ENCODE measurements at places on chromosomes 13 and 19. TPM values are rescaled to one million over a fixed set of nuclear protein-coding genes. Genes with fewer than 3 reads are reported as not detected.

DNA sequence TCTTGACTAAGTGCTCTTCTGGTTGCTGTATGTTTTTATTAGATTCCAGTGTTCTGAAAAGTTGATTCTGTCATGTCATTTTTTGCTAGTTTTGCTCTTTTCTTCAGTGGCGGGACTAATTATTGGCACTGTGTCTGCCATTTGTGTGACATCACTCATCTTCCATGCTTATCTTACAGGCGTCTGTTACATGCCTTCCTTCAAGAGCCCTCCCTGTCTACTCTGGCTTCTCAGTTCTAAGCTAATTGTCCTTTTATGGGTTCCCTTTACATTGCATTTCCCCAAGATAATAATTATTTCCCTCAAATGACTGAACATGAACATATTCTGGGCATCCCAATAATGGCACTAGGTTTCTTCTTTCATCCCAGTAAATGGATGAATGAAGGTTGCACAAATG, 459.1 kb downstream of the DCT start:
- no peak for DNase-seq

DNA sequence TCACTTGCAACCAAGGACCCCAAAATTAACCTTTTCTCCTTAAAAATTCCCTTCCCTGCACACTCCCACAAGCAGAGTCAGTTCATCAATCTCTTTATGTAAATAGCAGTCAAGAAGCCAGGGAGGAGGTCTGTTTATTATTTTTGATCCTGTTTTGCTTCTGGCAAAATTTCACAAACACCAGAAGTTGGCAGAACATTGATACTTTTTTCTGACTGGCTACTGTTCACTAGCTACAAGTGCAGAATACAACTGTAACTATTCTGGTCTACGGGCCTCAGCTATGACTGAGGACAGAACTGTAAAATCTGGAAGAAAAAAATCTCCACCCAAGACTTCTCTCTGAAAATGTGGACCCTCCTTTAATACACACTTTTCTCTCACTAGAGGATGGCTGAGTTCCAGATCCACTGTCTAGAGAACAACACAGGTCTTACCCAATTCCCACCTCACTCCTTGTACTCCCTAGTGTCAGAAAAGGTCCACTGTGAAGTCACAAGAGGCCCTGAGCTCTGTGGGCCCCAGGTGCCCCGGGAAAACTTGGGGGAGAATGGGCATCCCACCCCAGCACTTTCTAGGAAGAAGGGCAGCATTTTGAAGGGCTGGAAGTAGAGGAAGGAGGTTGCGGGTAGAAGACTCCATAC, 14.5 kb downstream of the STARD13 start:
- no peak for DNase-seq

- no peak for DNase-seq
Observed at GRCh38 chr19:12865746-12866415, 15.4 kb downstream of the DNASE2 start.

- DNase-seq = no peak
Observed at GRCh38 chr19:37077501-37077933, 716 bp upstream of the ZNF420 start.

DNA sequence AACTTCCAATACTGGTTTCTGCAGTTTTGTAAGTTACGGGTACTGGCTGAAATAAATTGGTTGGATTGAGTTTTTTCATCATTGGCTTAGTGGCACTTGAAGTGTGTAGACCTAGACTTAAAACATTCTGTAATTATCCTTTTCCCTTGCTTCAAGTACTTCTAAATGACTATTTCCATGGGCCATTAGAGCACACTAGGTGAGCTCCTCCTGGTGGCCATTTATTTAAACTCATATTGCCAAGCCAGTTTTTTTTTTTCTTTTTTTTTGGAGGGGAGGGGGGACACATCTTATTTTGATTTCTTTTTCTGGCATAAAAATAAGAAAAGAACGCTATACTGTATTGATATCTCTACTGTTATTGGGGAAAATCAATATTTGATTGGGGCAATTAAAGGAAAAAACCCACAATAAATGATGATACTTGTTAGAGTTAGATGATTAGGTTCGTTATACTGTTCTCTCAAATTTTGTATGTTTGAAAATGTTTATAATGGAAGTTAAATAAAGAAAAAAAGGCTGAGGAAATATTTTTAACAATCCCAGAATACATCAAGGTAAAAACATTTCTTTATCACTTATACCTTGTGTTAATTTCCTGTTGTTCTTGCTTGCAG, 82.9 kb downstream of the PDS5B start:
- peak; percentile 15 for DNase-seq

DNA sequence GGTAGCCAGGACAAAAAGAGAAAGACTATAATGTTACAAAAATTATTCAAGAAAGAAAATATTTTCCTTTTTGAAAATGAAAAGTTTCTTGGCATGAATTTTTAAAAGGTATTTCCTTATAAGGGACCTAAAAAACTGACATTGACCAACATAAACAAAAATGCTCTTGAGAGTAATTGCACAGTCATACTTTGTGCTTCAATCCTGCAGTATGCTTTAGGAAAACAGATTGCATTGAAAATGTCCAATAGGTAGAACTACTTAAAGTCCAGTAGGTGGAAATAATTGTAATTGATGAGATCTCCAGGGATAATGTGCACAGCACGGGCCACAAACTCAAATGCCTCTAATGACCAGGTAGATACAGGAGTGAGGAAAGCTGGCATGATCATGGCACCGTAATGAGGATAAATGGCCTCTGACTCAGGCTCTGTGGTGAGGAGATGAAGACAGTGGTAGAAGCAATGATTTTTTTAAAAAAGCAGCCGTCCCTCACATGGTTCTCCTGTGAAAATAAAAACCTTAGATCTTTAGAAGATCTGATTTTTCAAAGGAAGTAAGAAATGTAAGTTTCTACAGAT, 278.0 kb downstream of the ITGBL1 start:
- DNase-seq = no peak

DNA sequence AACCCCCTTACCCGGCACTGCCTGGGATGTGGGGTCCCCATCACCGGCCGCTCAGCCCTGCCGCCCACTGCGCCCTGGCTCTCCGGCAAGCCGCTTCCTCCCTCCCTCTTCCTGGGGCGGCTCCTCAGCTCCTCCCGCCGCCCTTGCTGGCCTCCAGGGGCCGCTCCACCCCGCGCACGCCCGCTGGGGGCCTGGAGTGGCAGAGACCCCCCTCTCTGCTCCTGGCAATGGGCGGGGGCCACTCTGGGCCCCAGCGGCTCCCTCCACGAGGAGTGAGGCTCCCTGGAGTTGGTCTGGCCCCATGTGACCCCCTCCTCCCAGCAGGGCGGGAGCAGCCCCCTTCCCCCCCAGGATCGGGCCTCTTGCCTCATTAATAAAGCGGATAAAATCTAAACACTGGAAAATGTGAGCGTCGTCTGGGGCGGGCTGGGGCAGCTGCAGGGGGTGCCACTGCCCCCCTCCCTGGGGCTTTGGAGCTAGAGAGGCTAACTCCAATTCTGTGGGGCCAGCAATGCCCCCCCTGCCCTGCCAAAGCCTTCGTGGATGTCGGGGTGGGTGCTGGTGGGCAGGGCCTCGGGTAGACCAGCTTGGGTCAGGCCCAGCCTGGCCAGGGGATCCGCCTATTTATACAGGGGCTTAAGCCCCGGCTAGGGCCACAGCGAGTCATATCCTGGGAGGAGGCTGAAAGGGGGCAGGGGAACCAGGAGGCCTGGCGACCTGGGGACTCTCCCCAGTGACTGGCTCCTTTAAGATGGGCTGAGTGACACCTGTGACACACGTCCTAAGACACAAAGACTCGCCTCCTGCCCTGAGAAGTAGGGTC, at the start of gene PTGER1:
Gene PTGER1, minus strand, starts transcription at position 104 of the 823 bp plus-strand sequence. CDS start 1,034 bp downstream, outside the sequence.
- DNase-seq = no peak

DNA sequence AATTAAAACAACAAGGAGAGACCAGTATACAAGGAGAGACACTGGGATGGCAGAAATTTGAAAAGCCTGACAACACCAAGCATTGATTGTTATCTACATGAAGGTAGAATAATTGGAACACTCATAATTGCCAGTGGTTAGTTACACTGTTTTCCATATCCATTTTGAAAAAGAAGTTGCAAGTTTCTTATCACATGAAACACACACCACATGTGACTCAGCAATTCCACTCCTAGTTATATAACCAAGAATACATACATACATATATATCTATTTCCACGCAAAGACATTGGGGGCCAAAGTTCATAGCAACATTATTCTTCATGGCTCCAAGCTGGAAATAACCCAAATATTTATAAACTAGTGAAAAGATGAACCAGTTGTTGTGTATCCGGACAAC, 15.2 kb upstream of the PABPC3 start:
- no peak for DNase-seq

DNA sequence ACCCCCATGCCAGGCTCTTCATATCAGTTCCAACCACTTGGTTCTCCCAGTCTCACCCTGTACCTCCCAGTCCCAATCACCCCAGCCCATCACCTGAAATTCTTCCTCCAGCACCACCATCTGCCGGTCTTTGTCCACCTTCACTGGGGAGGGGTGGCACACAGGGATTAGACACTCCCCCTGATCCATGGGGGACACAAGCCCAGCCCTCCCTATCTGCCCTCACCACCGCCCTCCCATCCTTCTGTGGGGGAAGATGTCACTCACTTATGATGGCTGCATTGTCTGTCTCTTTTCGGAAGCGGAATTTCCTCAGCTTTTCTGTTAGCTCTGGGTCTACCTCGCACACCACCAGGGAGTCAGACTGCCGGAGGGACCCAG, 685 bp downstream of the GMFG start:
- no peak for DNase-seq

DNA sequence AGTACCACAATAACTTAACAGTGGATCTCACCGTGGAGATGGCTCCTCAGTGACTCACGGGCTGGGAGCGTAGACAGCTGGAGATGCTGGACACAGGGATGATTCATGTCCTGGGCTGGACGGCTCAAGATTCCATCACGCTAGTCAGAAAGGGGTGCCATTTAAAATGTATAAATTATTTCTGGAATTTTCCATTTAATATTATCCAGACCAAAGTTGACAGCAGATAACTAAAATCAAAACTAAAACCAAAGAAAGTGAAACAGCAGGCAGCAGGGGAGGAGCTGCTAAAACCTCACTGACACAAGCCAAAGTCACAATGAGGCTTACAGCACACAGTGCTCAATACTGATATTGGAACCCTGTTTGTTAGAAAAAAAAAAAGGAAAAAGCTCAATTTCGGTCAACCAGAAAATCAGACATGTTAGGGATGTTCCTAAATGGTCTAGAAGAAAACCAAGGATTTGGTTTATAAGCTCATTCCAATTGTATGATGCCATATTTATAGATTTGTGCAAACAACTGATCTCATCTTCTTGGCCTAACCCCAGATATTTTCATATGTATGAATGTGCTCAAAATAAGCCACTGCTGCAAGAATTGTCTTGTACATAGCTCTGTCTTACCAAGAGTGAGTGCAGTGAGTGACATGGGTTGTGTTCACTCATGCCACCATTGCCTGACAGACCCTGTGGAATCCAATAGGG, 111.8 kb downstream of the SACS start:
- peak; percentile 55 for DNase-seq

GRCh38 chr13:94827566-94827965, 115.2 kb upstream of the SOX21 start:
- no peak for DNase-seq

- DNase-seq = no peak
Observed at GRCh38 chr19:49417088-49417487, 6.2 kb downstream of the PTH2 start.

GRCh38 chr19:41377977-41378709, 1.8 kb downstream of the TMEM91 start:
- no peak for DNase-seq

- DNase-seq = peak; percentile 93
Observed at GRCh38 chr19:14536926-14537692, 7.7 kb downstream of the TECR start.

- DNase-seq = no peak
Observed at GRCh38 chr19:379796-380195, 29.2 kb downstream of the C2CD4C start.

DNA sequence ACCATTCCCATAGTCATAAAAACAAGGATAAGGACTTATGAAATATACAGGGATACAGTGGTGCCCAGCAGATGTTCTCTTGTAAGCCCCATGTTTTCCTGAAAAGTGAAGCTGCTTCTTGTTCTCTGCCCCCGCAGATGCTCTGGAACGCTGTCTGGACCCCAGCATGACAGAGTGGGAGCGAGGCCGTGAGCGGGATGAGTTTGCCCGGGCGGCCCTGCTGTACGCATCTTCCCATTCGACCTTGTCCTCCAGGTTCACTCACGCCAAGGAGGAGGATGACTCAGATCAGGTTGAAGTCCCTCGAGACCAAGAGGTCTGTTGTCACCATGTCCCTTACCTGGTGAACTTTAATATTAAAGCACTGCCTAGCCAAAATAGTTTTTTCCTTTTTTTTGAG, 20.3 kb upstream of the WDR88 start:
- DNase-seq = no peak

DNA sequence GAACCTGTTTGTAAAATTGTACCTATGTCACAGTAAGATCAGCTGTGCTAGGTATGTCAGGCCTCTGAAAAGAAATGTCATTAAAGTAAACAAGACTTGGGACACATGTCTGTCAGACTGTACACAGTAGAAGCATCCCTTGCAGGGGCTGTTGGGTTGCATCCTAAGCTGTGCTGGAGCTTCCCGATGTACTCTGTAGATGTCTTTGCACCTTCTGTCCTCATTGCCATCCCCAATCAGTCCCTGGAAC, 48.7 kb upstream of the GPR183 start:
- no peak for DNase-seq

DNA sequence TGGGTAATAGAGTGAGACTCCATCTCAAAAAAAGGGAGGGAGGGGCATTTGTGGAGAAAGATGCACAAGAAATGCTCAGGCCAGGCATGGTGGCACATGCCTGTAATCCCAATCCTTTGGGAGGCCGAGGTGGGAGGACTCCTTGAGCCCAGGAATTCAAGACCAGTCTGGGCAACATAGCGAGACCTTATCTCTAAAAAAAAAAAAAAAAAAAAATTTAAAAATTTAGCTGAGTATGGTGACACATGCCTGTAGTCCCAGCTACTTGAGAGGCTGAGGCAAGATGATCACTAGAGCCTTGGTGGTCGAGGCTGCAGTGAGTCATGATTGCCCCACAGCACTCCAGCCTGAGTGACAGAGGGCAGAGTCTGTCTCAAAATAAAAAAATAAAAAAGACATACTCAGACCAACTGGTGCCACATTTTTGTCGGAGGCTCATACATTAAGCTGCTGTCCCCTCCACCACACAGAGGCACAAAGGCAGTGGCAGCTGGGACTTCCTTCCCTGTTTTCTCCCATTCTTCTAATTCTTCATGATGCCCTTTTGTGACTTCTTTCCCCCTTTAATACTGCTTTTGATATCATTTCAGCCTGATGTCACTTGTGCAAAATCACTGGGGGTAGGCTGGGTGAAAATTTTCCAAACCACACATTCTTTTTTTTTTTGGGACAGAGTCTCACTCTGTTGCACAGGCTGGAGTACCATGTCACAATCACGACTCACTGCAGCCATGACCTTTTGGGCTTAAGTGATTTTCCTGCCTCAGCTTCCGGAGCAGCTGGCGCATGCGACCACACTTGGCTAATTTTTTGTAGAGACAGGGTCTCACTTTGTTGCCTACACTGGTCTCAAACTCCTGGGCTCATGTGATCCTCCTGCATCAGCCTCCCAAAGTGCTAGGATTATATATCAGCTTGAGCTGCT, 26.8 kb upstream of the CXCL17 start:
- peak; percentile 47 for DNase-seq

- DNase-seq = no peak
Observed at GRCh38 chr19:1882089-1882785, 3.1 kb downstream of the ABHD17A start.

The KLK15 gene
- total RNA-seq = 0.95 TPM

The ANKRD24 gene
- total RNA-seq = 3.2 TPM

The COX6B2 gene
- total RNA-seq = not detected

The CD79A gene
- total RNA-seq = 1.0 TPM

The COL4A1 gene
- total RNA-seq = 182 TPM

The C1QTNF9B gene
- not detected for total RNA-seq

The KIR3DL2 gene
- not detected for total RNA-seq

The PLIN5 gene
- 1.5 TPM for total RNA-seq

The ACP5 gene
- total RNA-seq = 10.9 TPM

The VSIG10L gene
- 2.3 TPM for total RNA-seq

Data from adrenal gland (tissue), 19 donors.